ENCODE measurements at places on chromosomes 7 and 10.

DNA sequence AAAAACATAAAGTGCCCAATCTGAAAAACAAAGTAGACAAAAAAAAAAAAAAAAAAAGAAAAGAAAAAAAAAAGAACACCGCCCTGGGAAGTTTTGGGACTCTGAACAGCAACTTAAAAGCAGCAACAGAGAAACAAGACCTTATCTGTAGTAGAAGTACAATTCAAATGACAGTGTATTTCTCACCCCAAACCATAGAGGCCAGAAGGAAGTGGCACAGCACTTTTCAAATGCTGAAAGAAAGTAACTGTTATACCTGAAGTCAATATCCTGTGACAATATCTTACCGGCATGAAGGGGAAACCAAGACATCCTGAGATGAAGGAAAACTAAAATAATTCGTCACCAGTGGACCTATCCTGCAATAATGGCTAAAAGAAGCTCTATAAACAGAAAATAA is 112.1 kb downstream of the DNAJC1 start:
- no peak for DNase-seq

- DNase-seq = peak; percentile 98
Measured at GRCh38 chr10:4246881-4247358, 461.9 kb upstream of the KLF6 start.

DNA sequence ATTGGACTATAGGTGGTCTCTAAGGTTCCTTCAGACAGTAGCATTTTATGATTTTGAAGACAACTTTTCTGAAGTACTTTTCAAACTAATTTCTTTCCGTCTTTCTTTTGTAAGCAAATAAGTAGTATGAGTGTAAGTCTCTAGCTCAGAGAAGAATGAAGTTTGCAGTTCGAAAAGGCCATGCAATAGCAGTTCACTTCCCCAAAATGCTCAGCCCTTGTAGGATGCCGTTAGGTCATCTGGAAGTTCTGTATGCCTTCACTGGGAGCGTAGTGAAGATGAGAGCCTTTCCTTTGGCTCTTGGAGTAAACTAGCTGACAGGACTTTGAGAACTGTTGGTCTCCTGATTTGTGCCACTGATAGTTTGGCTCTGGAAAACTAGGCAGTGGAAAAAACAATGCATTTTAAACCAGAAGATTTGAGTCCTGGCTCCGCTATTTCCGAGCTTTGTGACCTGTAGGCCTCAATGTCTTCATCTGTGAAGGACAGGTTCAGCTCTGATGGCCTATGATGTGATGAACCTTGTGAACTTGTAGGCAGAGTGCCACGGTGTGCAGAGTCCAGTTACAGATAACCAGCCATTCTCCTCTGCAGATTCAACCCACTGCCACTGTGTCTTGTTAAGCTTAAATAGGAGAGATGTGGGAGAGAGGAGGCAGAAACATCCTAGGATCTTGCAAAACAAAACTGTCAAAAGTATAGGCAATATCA is 18.8 kb downstream of the SGPL1 start:
- no peak for DNase-seq

DNA sequence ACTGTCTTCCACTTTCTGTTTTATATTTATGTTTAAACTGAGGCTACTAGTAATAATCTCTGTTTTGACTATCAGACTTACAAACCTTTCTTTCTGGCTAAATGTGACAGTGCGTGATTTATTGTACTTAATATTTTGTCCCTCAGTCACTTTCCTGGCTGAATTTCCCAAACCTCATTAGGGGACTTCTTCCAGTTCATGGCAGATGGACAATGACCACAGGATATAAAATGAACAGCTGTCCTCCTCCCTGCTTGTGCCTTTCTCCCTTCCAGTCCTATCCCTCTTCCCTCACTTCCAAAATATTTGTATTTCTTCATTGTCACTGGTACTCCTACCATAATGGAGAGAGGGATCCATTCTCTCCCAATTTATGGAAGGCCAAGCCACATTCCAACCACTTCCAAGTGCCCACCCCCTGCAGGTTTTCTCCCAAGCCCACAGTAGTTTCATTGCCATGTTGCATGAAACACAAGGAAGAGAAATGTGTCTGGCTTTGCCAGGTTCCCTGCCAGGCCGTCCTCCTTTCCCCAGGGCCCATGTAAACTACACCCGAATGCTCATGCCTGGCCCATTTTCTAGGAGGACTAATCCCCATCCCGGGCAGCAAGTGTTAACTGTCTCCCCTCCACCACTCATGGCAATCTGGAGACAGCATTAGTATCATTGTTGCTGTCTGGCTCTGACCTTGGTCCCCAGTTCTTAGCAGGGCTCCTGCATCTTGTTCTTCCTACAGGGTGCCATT is 269.5 kb upstream of the SLC26A5 start:
- DNase-seq = no peak

DNA sequence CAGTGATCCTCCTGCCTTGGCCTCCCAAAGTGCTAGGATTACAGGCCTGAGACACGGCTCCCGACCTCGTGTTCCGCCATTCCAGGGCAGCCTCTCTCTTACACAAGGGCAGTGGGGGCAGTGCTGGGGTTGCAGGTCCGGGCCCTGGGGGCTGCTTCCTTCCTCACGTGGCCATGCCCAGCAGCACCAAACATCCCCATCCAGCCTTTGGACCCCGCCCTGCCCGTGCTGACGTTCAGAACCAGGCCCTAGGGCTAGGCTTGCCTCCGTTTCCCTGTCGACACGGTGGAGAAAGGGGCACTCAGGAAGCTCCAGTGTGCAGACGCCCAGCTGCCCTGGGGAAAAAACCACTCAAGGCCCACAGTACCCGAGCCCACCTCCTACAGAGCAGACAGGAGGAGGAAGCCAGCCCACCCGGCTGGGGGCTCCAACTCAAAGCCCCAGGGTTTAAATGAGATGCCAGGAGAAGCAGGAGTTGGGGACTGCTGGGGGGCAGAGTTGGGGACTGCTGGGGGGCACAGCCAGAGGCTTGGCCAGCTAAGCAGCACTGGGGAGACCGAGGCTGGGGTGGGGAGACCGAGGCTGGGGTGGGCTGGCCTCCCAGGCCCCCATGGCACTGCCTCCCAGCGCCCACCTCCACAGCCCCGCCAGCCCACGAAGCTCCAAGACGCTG is 35.9 kb downstream of the ADAP1 start:
- no peak for DNase-seq

DNA sequence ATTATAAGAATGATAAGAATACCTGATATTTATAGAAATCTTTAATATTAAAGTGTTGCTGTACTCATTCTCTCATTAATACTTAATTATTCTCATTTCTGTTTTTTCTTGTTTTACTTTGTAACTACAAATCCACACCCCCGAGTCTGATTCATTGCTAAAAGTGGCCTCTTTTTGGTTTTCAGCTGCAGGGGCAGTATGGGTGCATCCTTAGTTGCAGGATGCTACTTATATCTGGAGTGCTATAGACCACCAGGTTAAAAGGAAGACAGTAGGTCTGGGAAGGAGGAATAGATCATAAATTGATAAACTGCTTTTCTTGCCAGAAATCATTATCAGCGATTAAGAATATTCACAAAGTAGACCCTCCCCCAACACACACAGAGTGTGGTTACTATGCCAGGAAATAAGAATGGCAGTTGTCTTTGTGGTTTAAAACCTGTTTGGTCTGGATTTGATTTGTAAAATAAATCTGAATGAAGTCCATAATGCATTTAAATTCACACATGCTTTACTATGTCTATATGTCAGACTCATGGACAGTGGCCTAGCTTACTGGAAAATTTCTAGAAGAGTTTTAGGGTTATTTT is 96.5 kb downstream of the NRF1 start:
- DNase-seq = no peak

- DNase-seq = no peak
Measured at GRCh38 chr10:132646443-132647097, 109.0 kb downstream of the INPP5A start.

DNA sequence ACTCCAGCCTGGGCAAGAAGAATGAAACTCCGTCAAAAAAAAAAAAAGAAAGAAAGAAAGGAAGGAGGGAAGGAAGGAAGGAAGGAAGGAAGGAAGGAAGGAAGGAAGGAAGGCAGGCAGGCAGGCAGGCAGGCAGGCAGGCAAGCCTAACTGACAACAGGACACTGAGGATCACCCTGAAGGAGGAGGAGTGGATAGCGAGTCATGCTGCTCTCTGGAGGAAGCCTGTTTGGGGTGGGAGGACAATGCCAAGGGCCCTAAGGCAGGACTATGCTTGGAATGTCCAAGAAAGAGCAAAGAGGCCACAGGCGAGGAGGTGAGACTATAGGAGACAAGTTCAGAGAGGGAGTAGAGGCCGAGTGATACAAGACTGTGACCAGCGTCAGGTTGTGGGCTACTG is 107.0 kb upstream of the PARD3 start:
- DNase-seq = peak; percentile 19

DNA sequence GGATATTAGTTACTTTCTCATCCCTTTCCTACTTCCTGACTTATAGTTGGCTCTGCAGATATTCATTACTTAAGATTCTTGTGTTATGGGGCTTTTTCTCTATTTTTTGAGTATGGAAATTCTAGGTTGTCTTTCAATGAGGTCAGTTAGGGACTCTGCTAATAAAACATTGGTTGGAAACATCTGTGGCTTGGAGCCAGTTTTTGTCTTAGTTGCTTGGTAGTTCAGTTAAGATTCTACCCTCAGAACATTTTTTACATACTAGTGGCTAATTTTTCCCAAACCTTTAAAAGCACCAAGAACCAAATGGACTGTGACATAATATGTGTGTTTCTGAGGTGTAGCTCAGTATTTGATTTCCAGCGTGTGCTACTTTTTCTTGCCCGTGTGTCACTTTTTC is 305.6 kb upstream of the FZD1 start:
- DNase-seq = peak; percentile 40

GRCh38 chr10:76444034-76444800 is 1012.8 kb downstream of the LRMDA start:
- DNase-seq = peak; percentile 54

DNA sequence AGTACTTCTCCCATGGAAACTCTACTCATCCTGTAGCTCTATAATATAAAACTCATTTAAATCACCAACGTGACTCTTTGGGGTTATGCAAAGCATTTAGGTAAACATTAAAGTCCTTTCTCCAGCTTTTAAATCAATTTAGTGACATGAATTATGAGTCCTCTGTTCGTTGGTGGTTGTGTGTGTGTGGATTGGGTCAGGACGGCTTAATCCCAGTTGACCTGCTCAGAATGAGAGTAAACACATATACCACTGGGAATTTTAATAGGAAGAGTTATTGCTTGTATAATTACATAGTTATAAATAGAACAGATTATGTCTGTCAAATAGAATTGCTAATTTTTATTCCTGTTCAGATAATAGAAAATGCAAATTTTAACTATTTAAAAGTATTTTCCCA is 30.7 kb upstream of the ADCY1 start:
- DNase-seq = no peak

DNA sequence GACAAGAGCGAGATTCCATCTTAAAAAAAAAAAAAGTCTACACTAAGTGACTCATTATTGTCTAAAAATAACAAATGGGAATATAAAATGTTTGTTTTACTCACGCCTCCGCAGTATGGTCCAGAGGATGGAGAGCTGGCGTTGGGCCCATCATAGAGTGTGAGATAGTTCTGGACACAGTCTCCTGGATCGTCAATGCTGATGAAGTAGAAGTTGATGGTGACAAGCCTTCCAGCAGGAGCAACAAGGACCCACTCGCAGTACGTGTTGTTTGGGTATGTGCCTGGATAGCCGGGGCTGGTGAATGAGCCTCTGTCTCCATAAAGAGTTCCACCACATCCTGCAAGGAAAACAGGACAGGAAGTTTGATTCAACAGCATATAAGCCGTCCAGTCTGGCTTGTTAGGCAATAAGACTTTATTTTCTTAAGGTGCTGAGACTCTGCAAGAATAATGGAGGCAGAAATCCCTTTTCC is 11.5 kb upstream of the RSU1 start:
- peak; percentile 72 for DNase-seq

GRCh38 chr7:4015371-4015770 is 666.7 kb upstream of the FOXK1 start:
- no peak for DNase-seq

- no peak for DNase-seq
Measured at GRCh38 chr10:21166557-21167287, 269.6 kb upstream of the NEBL start.

DNA sequence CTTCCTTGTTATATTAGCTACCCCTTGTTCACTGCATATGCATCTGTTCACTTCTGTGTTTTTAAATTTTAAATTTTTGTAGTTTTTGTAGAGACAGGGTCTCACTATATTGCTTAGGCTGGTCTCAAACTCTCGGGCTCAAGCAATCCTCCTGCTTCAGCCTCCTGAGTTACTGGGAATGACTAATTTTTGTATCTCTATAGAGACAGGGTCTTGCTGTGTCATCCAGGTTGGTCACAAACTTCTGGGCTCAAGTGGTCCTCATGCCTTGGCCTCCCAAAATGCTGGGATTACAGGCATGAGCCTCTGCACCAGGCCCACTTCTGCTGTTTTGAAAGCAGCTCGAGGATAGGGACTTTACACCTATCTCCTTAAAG is 64.6 kb downstream of the PRTFDC1 start:
- no peak for DNase-seq

GRCh38 chr10:28807760-28808613 is 130.7 kb downstream of the BAMBI start:
- no peak for DNase-seq

DNA sequence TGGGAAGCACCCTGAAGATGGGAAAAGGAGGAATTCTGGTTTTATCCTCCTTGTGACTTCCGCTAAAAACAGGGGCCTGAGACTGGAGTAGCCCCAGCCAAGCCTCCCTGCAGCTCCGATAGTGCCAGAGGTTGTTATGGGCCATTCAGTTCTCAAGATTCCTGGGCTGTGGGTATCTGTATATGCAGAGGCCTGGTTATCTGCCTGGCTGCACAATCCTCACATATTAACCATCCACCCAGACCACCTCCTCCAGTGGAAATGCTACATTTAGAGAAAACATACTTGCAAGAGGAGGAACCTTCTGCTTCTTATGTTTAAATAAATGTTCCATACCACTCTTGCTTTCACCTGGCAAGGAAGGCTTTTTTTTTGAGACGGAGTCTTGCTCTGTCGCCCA is 34.6 kb downstream of the ARL3 start:
- no peak for DNase-seq

DNA sequence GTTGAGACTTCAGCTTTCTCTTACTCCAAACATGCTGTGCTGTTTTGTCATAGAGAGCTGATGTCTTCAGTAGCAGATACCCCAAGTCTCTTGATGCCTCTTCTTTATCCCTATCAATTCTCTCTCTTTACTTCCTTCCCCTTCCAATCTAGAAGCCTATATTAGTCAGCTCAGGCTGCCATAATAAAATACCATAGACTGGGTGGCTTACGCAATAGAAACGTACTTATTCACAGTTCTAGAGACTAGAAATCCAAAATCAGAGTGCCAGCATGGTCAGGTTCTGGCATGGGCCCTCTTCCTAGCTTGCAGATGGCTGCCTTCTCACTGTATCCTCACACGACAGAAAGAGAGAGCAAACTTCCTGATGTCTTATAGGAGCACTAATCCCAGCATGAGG is 9.0 kb upstream of the GARS1 start:
- no peak for DNase-seq

DNA sequence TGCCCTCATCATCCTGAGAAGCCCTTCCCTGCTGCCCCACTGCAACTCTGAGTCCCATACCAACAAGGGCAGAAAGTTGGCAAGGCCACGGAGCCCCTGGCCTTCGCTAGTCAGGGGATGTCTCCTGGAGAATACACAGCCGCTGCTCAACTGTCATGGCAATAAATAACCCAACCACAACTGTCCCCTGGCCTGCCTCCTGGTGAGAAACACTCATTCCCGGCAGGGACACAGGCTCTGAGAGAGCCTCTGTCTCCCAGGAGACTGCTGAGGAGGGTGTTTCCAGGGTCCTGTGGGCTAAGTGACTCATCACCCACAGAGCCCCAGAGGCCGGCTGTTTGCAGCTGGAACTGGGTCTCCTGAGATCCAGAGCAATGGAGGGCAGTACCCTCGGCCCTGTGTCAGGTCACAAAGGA is 354.1 kb downstream of the TNS3 start:
- DNase-seq = peak; percentile 89
